Cortex of kidney (tissue), 1 donor: ENCODE measurements at places on chromosomes 16 and 17.

- no peak for DNase-seq
Measured at GRCh38 chr17:60577147-60577915, 22.7 kb upstream of the PPM1D start.

DNA sequence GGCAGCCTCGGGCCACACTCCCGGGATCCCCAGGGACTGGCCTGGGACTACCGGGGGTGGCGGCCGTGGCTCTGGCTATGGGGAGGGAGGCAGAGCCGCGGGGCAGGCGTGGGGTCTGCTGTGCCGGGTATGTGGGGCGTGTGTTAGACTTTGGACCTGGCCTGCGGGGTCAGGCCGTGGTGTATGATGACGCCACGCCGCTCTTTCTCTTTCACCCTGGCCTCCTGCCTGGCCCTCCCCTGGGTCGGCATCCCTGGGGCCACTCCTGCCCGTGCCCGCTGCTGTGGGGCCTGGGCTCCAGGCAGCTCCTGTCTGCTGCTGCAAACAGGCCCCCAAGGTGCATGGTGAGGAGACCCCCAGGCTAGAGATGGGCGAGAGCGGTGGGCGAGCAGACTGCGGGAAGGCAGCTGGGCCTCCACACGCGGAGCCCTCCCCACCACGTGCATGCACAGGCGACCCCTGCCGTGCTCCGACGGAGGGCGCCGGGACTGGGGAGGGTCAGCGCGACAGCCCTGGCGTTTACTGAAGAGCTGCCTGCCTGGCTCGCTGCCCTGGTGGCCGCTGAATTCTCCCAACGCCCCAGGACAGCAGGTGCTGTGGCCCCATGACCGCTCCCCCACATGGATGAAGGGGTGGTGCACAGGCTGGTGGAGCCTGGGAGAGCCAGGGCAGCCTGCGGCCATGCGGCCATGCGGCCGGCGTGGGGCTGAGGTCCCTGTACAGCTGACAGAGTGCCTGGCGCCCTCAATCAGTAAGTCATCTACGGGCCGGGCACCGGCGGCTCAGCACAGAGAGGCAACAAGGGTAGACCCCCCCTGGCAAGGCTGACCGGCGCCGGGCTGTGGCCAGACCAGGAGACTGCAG, 16.0 kb downstream of the CAPN15 start:
- no peak for DNase-seq

DNA sequence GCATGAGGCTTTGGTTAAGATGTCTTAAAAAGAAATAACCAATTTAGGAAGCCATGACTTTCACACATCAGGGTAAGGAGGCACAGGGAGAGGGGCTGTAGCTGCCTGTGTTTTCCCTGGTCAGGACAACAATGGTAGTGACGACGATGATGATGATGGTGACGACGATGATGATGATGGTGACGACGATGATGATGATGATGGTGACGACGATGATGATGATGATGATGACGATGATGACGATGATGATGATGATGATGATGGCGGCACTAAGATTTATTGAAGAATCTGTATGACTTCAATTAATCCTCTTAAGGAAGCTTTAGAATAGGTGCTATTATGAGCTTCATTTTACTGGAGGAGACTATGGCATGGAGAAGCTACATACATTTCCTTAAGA, 284.1 kb upstream of the TNRC6C start:
- DNase-seq, result no peak

DNA sequence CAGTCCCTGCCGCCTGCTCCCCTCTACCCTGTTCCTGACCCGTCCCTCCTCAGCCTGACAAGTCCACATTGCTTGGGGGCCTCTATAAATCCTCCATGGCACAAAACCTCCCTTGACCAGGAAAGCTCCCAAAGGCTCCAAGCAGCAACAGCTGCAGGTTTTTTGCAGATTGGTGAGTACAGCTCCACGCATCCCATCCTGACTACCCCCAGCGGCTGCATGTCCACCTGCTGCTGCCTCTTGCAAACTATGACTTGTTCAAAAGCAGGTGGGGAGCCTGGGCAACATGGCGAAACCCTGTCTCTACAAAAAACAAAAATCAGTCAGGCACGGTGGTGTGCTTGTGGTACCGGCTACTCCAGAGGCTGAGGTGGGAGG, 122.8 kb downstream of the ANKRD11 start:
- no peak for DNase-seq

- no peak for DNase-seq
Measured at GRCh38 chr16:17412791-17413190, 58.0 kb downstream of the XYLT1 start.

- no peak for DNase-seq
Measured at GRCh38 chr17:66686601-66687000, 148.3 kb upstream of the CACNG5 start.

- no peak for DNase-seq
Measured at GRCh38 chr16:54244061-54244886, 42.3 kb downstream of the IRX3 start.

DNA sequence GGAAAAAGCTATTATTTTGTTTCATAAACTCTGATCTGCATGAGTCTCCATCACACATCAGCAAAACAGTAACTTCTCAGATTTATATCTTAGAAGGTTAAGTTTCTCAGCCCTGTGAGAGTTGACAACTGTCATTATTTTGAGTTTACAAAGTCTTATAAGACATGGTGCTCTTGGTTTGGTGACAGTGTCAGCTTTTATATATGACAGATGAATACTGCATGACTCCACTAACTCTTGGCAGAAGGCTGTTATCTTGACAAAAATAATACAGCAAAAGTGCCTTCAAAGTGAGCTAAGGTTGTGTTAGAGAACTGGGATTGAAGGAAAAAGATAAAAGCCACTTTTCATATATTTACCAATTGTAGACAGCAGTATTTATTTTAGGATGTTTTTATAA, 528.4 kb upstream of the SOX9 start:
- no peak for DNase-seq
